ENCODE measurements at places on chromosomes 12 and 14.

- DNase-seq = no peak
These were observed 131.8 kb upstream of the EEA1 start for GRCh38 chr12:93060666-93061472.

GRCh38 chr12:91178781-91179180 lies 3.8 kb downstream of the DCN start:
- no peak for DNase-seq

DNA sequence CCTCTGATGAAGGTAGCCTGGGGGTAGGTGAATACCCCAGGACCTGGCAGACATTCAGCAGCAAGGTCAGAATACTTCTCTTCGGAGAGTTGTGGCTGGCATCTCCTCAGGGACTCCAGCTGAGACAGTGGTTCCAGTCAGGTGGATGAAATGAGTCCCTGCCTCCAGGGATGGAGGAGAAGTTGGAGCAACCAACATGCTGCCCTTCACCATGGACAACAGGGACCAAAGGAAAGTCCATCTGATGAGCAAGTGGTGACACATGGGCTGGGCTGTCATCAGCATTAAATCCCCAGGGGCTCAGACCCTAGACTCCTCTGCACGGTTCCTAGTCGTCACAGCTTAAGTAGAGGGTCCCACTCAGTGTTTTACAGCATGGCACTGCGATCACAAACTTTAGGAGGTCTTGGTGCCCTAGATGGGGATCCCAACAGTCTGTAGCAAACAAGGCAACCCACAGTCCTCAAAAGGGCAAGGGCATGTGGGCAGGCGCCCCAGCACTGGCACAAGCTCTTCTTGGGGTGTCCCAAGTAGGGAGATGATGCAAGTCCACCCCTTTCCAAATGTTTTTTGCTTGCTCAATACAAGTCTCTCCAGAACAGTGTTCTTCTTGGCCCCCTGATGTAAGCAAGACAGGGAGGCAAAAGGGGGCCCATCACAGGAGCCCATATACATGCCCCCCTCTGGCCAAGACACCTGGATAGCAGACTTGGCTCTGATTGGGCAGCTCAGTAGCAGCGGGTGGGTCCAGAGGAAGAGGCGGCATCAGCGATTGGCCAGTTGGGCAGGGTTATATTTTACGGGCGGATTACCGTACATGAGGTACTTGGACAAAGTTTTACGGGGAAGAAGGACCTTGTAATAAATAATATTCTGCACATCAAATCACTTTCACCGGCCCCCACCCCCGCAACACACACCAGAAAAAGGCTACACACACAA lies 10.8 kb upstream of the CDH24 start:
- DNase-seq = no peak

GRCh38 chr14:39029789-39030188 lies 73.2 kb downstream of the SEC23A start:
- no peak for DNase-seq

GRCh38 chr12:55906056-55906455 lies 21.6 kb downstream of the PYM1 start:
- DNase-seq = no peak

GRCh38 chr12:16075887-16076286 lies 164.8 kb downstream of the DERA start:
- no peak for DNase-seq

- DNase-seq = no peak
These were observed 7.6 kb upstream of the CCDC184 start for GRCh38 chr12:48175613-48176416.

- DNase-seq = no peak
These were observed 162.4 kb downstream of the GARIN6 start for GRCh38 chr12:99809909-99810308.

DNA sequence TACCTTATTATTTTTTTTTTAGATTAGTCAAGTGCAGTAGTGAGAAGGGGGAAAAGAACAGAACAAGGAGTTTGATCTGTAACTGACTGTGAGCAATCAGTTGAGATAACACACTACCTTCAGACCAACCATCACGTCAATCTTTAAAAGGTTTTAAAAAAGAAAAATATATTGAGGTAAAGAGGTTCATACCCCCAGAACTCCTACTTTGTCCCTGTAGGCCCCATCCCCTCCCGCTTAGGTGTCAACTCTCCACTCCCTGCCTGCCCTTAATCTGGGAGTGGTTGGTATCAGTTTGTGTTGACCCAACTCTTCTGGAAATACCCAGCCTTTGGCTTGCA lies 16.2 kb downstream of the MMP14 start:
- DNase-seq = no peak

DNA sequence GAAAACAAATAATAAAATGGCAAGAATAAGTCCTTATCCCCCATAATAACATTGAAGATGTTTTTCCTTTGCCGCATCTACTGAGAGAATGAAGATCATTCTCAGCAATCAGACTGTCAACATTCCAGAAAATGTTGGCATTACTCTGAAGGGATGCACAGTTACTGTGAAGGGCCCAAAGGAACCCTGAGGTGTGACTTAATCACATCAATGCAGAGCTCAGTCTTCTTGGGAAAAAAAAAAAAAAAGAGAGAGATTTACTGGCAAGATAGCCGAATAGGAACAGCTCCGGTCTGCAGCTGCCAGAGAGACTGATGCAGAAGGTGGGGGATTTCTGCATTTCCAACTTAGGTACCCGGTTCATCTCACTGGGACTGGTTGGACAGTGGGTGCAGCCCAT lies 41.3 kb upstream of the OR6J1 start:
- no peak for DNase-seq

GRCh38 chr14:20356422-20356821 lies 13.0 kb downstream of the PARP2 start:
- DNase-seq = no peak

GRCh38 chr12:31233061-31233730 lies 92.8 kb downstream of the SINHCAF start:
- DNase-seq = no peak

DNA sequence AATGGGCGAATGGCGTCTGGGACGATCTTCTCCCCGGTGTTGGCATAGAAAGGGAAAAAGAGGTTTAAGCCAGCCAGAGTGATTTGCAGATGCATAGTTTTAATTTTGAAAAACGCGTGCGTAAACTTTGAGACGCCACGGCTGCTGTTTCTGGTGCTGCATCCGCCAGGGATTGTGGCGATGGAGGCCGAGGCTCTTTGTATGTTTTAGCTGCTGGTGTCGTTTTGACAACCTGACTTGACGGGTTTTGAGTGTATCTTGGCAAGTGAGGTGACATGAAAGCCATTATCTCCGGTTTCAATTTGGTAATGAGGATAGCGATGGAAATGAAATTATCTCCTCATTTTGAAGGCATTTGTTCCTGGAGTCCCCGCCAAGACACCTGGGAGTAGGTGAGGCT lies 1.6 kb downstream of the PTGDR start:
- DNase-seq = no peak

DNA sequence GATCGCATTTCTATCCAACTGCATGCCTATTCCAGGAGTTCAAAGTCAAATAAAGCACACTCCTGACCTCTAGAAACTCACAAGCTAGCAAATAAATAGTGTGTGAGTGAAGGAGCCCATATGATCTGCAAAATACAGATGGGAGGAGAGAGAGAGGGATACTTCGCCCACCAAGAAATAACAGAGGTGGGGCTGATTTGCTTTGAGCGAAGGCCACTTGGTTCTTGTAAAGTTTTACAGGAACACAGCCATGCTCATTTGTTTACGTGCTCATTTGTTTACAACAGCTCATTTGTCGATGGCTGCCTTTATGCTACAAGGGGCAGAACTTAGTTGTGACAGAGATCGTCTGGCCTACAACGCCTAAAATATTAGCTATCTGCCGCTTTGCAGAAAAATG lies 63.4 kb upstream of the GPATCH2L start:
- no peak for DNase-seq

GRCh38 chr12:98635657-98636323 lies 8.8 kb downstream of the IKBIP start:
- DNase-seq = no peak

DNA sequence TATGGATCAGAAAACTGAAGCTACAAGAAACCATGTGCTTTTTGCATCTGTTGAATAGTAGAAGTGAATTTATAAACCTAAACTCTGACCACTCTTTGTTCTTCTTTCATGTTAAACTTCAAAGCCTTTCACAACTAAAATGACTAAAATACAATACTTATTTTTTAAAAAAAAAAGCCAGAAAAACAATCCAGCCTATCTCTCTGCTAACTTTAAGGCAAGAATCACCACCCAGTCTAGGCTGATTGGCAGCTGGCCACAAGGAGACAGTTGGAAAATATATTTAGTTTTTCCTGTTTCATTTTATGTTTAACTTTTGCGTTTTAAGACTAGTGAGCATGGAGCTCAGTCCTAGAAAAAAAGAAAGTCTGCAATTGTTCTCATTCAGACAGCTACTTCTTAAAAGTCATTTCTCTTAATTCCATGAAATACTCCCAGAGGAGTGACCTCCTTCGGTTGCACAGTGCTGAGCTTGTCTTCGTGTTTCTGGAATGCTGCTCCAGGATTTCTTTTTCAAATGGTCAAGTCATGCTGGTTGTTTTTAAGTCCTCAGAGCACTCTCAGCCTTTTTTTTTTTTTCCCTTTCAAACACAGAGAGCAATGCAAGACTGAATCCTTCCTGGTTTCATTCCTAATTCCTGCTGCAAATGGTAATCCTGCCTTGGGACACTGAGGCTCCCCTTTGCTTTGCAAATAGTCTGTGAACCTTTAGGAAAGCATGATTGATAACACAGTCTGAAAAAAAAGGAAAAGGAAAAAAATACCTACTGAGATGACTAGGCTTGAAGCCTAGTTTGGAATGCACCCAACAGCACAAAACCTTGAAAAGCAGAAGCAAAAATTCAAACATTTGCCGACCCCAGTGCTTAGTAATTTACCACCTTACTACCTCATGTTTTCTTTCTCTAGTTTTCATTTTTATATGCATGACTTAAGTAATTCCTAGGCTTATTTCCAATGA lies 233.3 kb upstream of the DAAM1 start:
- no peak for DNase-seq

DNA sequence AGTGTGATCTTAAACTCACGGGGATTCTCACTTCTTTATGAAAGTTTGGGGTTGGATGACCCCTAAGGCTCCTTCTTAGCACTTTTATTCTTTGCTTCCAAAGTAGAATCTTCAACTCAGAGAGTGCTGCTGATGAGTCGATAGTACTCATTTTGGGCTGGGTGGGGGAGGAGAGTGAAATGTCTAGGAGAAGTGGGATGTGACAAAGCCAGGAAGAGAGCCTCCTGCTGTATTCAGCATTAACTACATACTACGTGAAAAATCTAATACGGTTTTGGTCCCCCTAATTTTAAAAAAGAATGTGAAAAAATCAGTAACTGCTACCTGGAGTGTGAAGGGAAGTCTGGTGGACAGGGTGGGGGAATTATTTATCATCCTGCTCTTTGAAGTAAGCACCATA lies 148.3 kb downstream of the SAMD4A start:
- DNase-seq = no peak

- no peak for DNase-seq
These were observed 237.9 kb upstream of the CCDC196 start for GRCh38 chr14:66248256-66248655.

DNA sequence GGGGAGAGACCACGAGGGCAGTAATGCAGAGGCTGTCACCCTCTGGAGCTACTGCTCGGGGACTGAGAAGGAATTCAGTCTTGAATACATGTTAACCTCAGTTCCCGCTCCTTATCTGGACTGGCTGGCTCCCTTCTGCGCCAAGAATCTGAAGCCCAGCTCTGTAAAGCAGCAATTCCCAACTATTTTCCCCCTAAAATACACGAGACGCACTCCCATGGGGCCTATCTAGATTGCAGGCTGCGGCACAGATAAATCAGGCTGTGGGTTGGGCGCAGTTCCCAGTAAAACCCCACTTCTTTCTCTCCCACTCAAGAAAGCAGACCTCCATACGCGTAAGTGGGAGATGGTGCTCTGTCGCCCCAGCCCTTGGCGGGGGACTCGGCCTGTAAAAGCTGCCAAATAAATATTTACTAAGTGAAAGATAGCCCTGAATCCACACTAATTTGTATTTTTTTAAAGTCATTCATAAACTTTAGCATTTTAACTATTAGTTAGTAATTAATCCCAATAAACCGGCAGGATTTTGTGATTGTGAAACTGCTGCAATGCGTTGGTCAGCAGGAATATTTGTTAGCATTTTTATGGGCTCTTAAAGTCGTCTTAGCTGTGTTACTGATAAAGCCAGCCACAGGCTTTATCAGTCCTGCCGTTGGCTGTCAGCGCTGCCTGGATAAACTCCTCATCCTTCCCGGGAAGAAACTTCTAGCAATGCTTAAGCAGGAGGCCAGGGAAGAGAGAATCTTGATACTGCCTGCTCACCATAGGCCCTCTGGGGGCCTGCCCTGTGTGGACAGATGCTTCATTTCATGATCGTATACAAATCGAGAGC lies 17.8 kb downstream of the FBXL14 start:
- no peak for DNase-seq

GRCh38 chr14:100019156-100019744 lies 46.0 kb upstream of the EVL start:
- DNase-seq = no peak

DNA sequence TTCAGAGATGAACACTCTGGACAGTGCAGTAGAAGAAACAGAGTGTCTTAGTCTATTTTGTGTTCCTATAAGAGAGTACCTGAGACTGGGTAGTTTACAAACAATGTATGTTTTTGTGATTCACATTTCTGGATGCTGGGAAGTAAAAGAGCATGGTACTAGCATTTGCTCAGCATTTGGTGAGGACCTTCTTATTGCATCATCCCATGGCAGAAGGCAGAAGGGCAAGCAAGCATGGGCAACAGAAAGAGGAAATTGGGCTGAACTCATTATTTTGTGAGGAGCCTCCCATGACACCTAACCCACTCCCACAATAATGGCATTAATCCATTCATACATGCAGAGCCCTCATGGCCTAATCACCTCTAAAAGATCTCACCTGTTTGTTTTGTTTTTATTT lies 8.0 kb downstream of the ANKS1B start:
- no peak for DNase-seq
